ENCODE measurements at places on chromosomes 7 and 10. TPM values are rescaled to one million over a fixed set of nuclear protein-coding genes. Genes with fewer than 3 reads are reported as not detected.

DNA sequence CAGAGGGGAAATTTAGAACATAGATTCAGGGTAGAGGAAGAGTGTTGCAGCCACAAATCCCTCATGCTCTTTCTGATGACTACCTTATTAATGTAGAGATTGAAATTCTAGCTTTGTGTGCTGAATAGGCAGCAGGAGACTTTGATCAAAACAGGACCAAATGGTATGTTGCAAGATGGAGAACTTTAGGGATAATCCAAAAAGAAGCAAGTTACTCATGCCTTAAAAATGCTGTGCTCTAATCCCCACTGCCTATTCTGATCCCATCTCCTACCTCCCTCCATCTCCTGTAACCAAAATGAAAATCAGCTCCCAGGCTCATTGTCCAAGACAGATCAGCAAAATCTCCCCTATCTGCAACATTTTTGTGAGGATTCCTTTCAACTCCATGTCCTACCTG is 31.3 kb downstream of the CH25H start:
- DNase-seq = no peak

DNA sequence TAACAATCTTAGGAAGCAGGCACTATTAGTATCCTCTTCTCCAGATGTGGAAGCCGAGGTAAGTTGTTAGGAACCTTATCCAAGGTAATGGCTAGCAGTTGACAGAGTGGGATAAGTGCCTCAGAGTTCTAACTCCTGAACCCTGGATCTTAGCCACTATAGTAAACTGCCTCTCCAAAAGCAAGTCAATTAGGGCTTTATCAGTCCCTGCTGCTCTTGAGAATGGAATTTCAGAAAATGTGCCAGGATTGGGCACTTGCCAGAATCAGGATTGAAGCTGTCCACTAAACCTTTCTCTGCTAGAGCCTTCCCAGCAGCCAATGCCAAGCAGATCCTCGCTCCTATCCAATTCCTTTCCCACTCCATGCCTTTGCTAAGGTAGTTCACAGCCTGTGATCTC is 777.5 kb upstream of the POM121L12 start:
- DNase-seq = peak; percentile 37

DNA sequence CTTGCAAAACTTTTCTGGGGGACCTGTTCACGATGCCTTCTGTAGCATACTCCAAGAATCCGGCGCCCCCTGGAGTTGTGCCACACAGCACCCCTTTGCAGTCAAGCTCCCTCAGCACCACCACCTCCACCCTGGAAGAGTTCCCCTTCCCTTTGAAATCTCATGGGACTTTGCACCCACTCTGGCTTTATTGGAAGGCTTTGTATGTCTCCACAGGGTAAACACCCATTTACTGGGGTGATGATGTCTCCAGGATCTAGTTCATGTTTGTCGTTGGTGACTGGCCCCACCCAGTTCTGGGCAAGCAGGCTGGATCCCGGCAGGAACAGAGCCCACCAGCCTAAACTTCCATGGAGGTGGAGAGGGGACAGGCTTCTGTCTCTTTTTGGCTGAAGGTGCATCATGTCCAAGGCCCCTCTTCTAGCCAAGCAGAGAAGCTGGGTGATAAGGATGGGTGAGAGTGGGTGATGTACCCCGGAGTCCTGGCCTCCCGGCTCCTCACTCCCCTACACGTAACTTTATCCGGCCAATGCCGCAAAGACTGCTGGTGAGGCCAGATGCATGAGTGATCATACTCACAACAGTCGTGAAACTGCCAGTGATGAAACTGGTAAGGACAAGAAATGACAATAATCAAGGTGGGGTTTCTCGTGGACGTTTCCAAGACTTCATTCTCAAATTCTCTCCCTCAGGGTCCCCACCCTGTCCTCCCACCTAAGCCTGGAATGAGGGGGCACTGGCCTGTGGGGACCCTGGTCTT is 695 bp upstream of the CLDN4 start:
- DNase-seq = no peak

The NOS3 gene
- 25.0 TPM for total RNA-seq

The GDF2 gene
- total RNA-seq = 0.19 TPM

DNA sequence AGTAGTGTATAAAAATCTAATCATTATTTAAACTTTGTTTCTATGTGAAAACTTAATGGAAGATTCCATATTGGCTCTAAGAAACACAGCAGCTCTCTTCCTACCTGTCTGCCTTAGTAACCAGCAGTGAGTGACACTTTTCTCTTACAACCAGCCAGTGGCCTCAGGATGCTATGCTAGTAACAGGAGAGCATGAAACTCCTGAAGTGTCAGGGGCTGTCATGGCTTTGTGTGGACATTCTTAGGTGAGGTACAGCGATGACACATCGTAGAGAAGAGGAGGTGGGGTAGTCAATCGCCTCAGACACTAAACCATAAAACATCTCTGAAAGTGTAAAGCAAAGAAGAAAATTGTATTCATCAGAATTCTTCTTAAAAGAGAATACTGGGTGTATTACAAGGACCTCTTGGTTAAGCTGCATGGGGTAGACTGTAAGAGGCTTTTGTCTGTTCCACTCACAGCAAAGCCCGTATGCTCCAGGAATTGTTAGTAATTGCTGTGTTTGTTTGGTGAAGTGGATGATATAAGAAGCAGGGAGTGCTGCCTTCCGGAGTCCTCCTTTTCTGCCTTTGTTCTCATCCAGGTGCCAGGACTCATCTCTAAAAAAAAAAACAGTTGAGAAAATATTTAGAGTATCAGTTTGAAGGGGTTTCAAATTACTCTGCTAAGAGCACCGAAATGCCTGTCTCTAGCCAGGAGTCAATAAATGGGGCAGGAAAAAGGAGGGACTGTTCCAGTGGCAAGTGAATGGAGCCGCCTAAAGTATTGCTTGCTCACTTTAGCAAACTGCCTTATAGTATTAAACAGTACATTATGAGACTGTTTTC is 518.8 kb downstream of the CNTNAP2 start:
- DNase-seq = no peak

DNA sequence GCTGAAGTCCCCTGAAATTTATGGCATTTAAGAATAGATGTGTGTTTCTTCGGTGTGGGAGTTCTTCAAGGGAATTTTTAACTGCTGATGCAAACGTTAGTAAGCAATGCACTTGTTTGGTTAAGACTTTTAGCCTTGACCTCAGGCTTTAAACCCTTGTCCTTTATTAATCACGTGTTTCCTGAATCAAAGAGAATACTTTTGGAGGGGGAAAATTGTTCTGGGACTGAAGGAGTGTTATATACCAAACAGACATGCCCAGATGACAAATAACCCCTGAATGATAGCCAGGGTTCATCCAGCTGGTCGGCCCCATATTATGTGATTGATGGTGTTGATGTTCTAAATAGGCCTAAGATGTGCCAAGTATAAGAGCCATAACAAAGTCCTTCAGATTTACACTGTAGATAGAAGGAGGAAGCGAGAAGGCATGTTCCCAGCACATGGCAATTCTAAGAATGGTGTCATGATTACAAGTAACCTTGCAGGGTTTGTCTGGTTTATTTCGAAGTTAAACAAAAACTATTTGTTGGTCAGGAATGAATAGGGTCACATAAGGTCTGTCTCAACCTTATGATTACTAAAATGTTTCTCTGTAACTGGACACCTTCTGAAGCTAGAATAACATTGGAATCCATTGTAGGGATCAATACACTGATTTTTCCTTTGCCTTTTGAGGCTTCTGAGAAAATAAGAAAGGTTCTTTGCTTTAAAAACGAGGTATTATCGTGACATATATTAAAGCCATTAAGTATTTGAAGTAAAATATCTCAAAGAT is 124.2 kb upstream of the SEM1 start:
- DNase-seq = no peak

The UCN3 gene
- not detected for total RNA-seq

The CCAR1 gene
- 98.6 TPM for total RNA-seq

GRCh38 chr7:79272066-79272669 is 181.3 kb downstream of the MAGI2 start:
- DNase-seq = no peak

- DNase-seq = no peak
These were observed 197.9 kb upstream of the BMPER start for GRCh38 chr7:33707427-33707826.

The APBB1IP gene
- 0.55 TPM for total RNA-seq

- DNase-seq = no peak
These were observed 3.2 kb downstream of the ZNF775 start for GRCh38 chr7:150382123-150382843.

The NRAP gene
- 2.8 TPM for total RNA-seq

GRCh38 chr10:86663576-86664339 is 4.6 kb upstream of the LDB3 start:
- DNase-seq = no peak

Measured in testis (tissue), 5 donors.